HepG2 (cell line): ENCODE measurements at places on chromosomes 3 and 15. TPM values are rescaled to one million over a fixed set of nuclear protein-coding genes. Genes with fewer than 3 reads are reported as not detected.
A peak's percentile ranks its signal among the peaks of the same experiment; 100 is the strongest.

Gene CDHR4
- total RNA-seq = not detected in 2 replicates

GRCh38 chr3:17938313-17938712 lies 195.9 kb upstream of the TBC1D5 start:
- no peaks in the 10 kb centered on the region for H3K36me3 ChIP-seq
- H3K4me3 ChIP-seq = no peak overlapping the region
- H3K27me3 ChIP-seq = no peaks in the 10 kb centered on the region
- H3K27ac ChIP-seq = no peak overlapping the region
- H3K4me1 ChIP-seq = no peaks in the 10 kb centered on the region

GRCh38 chr3:72036899-72037298 lies 252.0 kb upstream of the PROK2 start:
- no peaks in the 10 kb centered on the region for H3K4me1 ChIP-seq
- no peak overlapping the region for H3K27ac ChIP-seq
- no peak for DNase-seq
- no peaks in the 10 kb centered on the region for H3K27me3 ChIP-seq
- no peak overlapping the region for H3K4me3 ChIP-seq

DNA sequence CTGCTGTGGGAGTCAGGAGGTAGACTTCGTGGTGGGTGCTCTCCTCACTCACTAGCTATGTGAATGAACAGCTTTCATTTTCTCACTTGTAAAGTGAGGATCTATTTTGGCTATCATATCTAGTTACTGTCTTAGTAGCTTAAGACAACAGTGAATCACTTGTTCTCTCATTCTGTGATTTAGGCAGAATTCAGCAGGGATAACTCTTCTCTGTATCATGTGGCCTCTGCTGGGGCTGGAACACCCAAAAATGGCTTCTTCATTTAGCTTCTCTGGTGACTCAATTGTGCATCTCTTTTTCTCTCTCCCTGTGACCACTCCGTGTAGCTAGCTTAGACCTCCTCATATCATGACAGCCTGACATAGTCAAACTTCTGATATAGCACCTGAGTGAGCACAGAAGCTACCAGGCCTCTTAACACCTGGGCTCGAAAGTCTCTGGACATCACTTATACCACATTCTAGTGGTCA lies 68.4 kb downstream of the BFSP2 start:
- no peaks in the 10 kb centered on the region for H3K36me3 ChIP-seq
- no peaks in the 10 kb centered on the region for H3K27me3 ChIP-seq
- peaks cover 33% of the 10 kb centered on the region for H3K4me1 ChIP-seq
- DNase-seq = no peak
- no peak overlapping the region for H3K27ac ChIP-seq

DNA sequence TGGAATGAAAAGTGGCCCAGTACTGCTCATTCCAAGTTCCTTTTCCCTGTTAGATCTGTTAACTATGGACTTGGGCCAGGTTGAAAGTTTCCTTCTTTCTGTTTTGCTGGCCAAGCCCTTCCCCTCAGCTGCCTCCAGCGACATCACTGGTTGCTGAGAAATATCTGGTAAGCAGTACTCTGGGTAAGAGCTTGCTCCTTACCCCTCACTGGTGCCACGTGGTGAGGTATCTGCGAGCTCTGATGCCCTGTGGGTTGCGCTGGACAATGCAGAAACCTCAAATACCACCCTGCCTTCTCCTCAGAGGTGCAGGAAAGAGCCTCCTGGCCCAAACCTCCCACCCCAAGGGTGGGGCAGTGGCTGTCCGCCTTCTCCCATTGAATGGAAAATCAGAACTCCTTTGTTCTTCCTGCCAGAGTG lies 42.9 kb upstream of the APH1B start:
- H3K4me1 ChIP-seq = peaks cover 23% of the 10 kb centered on the region
- H3K4me3 ChIP-seq = no peak overlapping the region
- peak overlapping the region; percentile 51 for H3K27ac ChIP-seq
- no peak for DNase-seq

DNA sequence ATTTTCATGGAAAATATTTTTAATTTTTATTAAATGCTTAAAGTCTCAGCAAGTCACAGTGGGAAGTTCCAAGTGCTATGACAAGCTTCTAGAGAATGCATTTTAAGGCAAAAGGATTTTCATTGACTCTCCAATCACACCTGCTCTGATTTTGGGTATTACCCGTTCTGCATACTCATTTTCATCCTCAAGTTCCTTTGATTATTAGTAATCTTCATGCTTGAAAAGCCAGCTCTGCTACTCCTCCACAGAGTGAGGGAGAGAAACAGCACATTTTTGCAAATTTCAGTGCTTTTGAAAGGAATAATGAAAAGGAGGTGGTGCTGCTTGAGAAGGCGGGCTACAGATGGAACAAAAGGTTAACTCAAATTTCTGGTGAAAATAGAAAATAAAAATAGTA lies 450.7 kb downstream of the NSUN3 start:
- H3K36me3 ChIP-seq = no peaks in the 10 kb centered on the region
- no peak for DNase-seq
- no peaks in the 10 kb centered on the region for H3K4me1 ChIP-seq
- no peaks in the 10 kb centered on the region for H3K27me3 ChIP-seq

DNA sequence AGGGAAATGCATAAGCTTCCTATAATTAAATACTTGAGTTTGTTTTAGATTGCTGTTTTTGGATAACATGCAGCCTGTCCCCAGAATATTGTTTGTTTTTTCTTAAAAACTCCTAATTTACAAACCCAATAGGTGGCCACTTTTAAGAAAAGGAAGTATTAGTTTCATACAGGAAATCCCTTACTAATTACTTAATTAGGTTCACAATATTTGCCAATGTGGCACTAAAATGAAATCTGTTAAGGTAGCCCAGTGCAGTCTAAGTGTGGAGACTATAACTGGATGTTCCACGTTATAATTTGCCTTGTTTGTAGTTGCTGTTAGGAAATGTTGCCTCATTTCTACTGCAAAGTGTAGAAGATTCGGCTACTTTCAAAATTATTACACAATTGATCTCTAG lies 195.8 kb downstream of the BBX start:
- H3K36me3 ChIP-seq = peaks cover 9% of the 10 kb centered on the region
- no peaks in the 10 kb centered on the region for H3K27me3 ChIP-seq
- DNase-seq = no peak
- H3K4me1 ChIP-seq = no peaks in the 10 kb centered on the region
- H3K27ac ChIP-seq = no peak overlapping the region

DNA sequence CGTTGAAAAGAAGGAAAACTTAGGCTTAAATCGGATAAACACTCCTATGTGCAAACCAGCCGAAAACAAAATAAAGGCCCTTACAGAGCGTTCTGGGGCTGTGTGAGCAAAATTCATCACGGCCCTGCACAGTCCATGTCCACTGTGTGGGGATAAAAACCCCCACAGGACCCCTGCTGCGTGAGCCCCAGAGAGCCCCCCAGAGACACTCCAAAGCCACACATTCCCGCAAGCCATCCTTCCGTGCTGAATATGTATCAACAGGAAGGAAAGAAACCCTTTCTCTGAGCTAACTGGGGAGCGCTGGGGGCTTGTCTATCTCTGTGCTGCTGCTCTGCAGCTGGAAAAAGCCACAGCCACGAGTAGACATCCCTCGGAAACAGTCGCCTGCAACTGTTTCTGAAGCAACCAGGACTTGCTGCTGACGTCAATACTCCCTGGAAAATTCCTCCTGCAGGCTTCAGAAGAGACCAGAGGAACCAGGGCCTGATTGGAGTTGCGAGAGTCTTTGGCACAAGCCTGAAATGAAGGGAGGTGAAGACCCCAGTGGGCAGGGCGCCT lies 72.7 kb downstream of the NUP210 start:
- H3K4me3 ChIP-seq = no peak overlapping the region
- H3K36me3 ChIP-seq = peaks cover 82% of the 10 kb centered on the region
- DNase-seq = no peak
- H3K27me3 ChIP-seq = no peaks in the 10 kb centered on the region
- H3K4me1 ChIP-seq = no peaks in the 10 kb centered on the region
- no peak overlapping the region for H3K27ac ChIP-seq

Gene ARRDC4
- total RNA-seq = 1.5 and 2.5 TPM in 2 replicates

Gene ZBTB47
- 1.4 and 3.1 TPM in 2 replicates for total RNA-seq

DNA sequence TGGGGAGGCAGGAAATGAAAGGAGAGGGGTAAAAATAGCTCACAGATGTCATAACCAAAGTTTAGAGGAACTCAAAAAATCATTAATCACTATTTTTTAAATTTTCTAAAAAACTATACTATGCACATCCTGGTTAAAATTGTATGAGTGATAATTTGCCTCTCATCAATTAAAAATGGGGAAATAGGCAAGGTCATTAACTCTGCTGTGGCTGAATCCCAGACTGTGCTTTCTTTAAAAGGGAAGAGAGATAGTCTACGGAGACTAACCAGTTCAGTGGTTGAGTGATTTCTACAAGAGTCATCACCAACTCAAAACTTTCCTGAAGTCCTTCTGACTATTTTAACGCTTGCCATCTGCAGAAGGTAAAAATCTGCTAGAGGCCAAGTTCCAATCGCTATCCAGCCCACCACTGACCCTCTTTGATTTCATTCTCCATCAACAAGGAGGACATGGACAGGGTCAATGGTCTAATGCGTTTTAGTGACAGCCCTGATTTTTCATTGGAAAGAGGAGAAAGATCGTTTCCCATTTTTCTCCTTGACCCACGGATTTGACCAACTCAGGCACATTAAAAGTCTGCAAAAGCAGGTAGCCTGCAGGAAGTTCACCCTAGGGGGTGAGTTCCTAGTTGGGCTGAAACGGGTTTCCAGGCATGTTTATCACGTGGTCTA lies 850 bp downstream of the SUCLG2 start:
- H3K27me3 ChIP-seq = no peaks in the 10 kb centered on the region
- no peaks in the 10 kb centered on the region for H3K36me3 ChIP-seq
- peak overlapping the region; percentile 94 for H3K27ac ChIP-seq
- peak overlapping the region; percentile 64 for H3K4me3 ChIP-seq

DNA sequence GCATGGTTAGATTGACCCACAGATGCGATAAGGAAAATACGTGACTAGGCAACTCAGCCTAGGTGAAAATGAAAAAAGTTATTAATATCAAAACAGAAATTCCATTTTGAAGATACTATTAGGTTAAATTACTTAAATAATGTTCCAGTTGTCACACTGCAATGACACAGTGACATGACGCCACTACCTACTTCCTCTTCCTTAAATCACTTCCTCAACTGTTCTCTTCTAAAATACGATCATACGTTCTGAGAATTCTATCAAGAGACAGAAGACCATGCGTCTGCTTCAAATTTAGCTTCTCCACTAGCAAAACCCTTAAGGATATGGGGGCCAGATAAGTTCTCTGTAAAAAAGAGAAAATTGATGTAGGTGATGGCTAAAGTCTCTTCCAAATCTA lies 18.2 kb downstream of the CMTM6 start:
- H3K36me3 ChIP-seq = peaks cover 36% of the 10 kb centered on the region
- no peaks in the 10 kb centered on the region for H3K27me3 ChIP-seq
- H3K4me1 ChIP-seq = peaks cover 12% of the 10 kb centered on the region

DNA sequence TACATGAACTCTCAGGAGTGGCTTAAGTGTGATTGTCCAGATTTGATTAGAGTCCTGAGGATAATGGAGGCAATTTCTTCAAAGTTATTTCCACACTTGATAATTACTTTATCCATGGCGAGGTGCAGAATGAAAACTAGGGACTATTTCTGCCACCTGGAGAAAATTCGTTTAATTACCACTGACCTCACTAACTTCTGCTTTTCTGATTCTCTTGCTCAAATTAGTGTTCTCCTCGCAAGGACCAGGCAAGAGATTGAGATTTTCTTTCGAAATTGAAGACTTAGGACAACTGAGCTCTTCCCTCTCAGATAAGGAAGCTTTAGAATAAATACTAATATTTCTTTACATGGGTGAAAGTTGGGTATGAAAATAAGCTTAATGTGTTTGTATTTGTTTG lies 135.2 kb downstream of the RYR3 start:
- H3K36me3 ChIP-seq = no peaks in the 10 kb centered on the region
- no peak overlapping the region for H3K4me3 ChIP-seq
- DNase-seq = no peak
- no peaks in the 10 kb centered on the region for H3K27me3 ChIP-seq
- H3K27ac ChIP-seq = no peak overlapping the region

Gene UPK1B
- total RNA-seq = not detected in 2 replicates

Gene CCR3
- not detected in 2 replicates for total RNA-seq

- H3K27me3 ChIP-seq = peaks cover 16% of the 10 kb centered on the region; the same call in 2 of the 3 replicates
- no peaks in the 10 kb centered on the region for H3K4me1 ChIP-seq
- no peak overlapping the region for H3K4me3 ChIP-seq
- DNase-seq = no peak
These were observed 97.3 kb downstream of the CORO2B start for GRCh38 chr15:68676011-68676605.

Gene RBMS3
- not detected in 2 replicates for total RNA-seq

- no peak overlapping the region for H3K27ac ChIP-seq
- no peaks in the 10 kb centered on the region for H3K27me3 ChIP-seq
- H3K4me3 ChIP-seq = no peak overlapping the region
- no peaks in the 10 kb centered on the region for H3K36me3 ChIP-seq
- no peak for DNase-seq
These were observed 140.7 kb upstream of the RARB start for GRCh38 chr3:25287291-25287884.

Gene OR5K1
- not detected in 2 replicates for total RNA-seq

- H3K27me3 ChIP-seq = no peaks in the 10 kb centered on the region
- H3K27ac ChIP-seq = no peak overlapping the region
- H3K4me1 ChIP-seq = no peaks in the 10 kb centered on the region
- H3K36me3 ChIP-seq = no peaks in the 10 kb centered on the region
These were observed 213.2 kb upstream of the DCBLD2 start for GRCh38 chr3:99114565-99115291.

GRCh38 chr15:98416222-98416855 lies 232.0 kb upstream of the IGF1R start:
- H3K4me3 ChIP-seq = no peak overlapping the region
- H3K4me1 ChIP-seq = no peaks in the 10 kb centered on the region

DNA sequence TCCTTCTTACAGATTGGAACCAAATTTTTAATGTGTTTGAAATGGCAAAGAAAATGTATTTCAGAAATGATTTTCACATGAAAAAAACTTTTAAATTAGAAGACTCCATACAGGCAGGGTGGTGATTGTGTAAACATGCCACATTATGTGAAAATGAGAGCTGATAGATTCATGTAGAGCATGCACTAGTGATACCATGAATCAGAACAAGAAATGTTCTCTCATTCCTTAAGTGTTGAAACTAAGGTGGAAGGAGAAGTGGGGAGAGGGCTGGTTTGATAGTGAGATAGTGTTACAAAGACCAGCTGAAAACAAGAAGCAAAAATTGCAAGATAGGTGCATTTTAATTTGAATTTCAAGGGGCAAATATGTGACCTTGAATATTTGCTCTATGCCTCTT lies 100.3 kb downstream of the CCNL1 start:
- no peak overlapping the region for H3K27ac ChIP-seq
- no peaks in the 10 kb centered on the region for H3K36me3 ChIP-seq
- no peak for DNase-seq
- no peaks in the 10 kb centered on the region for H3K4me1 ChIP-seq

- no peak overlapping the region for H3K27ac ChIP-seq
- H3K4me3 ChIP-seq = no peak overlapping the region
- no peaks in the 10 kb centered on the region for H3K27me3 ChIP-seq
- peak; percentile 47 for DNase-seq
These were observed 15.3 kb downstream of the NR2F2 start for GRCh38 chr15:96345560-96346399.

- no peaks in the 10 kb centered on the region for H3K27me3 ChIP-seq
- H3K4me3 ChIP-seq = no peak overlapping the region
- H3K4me1 ChIP-seq = no peaks in the 10 kb centered on the region
- H3K27ac ChIP-seq = no peak overlapping the region
These were observed 55.7 kb downstream of the PCCB start for GRCh38 chr3:136305879-136306278.
